Ascending aorta (tissue), 2 donors: ENCODE measurements at places on chromosomes 13 and 19. TPM values are rescaled to one million over a fixed set of nuclear protein-coding genes. Genes with fewer than 3 reads are reported as not detected.

The PGLYRP2 gene
- total RNA-seq: not detected

The IL4I1 gene
- total RNA-seq: 0.96 TPM

- no peak for DNase-seq
These were observed 23.8 kb downstream of the PRKD2 start for GRCh38 chr19:46692918-46693722.

The CRB3 gene
- not detected for total RNA-seq

- no peak for DNase-seq
These were observed 163.7 kb upstream of the KL start for GRCh38 chr13:32852526-32852925.

The APOC4 gene
- not detected for total RNA-seq

- no peak for DNase-seq
These were observed 120.0 kb downstream of the EFNB2 start for GRCh38 chr13:106415442-106415841.

DNA sequence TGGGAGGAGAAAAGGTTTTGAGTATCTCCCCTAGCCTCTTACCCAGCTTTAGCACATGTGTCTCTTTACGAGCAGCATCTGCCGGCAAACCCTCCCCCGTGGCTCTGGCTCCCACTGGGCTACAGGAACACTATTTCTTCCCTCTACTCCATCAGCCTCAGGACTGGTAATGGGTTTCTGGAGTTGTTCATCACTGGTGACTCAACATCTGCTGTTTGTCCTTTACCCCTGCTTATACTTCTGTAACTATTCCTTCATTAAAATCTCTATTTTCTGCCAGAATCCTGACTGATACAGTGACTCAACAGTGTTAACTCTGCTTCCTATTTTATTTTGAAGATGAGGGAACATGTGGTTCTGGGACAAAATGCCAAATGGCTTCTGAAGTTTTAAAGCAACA, 437.3 kb upstream of the HTR2A start:
- DNase-seq: no peak
